LoVo (cell line): ENCODE measurements at places on chromosomes 1 and 21.

GRCh38 chr1:43934101-43934985 is 742 bp downstream of the ARTN start:
- DNase-seq = peak; percentile 55

DNA sequence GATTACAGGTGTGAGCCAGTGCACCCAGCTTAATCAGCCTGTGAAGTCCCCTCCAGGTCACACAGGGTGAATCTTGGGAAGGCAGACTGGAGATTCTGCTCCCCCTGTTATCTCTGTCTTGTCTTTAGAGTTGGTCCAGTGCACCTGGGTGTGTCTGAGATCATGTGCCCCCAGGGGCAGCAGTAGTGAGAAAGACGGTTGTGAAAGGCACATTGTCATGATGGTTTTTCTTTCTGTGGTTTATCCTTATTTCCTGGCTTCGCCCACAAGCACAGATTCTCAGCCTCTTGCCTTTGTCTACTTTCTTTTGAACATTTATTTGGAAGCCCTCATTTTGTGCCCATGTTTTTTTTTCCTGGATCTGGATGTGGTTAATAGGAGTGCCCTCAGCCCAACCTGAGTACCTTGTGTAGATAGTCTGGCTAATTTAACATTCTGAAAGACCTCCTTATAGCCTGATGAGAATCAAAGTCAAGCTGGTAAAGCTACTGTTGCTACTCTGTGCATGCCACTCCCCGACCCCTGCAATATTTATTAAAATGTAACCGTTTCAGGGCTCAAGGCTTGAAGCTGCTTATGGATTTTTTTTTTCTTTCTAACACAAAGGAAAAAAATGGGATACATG is 23.7 kb downstream of the UCK2 start:
- no peak for DNase-seq

DNA sequence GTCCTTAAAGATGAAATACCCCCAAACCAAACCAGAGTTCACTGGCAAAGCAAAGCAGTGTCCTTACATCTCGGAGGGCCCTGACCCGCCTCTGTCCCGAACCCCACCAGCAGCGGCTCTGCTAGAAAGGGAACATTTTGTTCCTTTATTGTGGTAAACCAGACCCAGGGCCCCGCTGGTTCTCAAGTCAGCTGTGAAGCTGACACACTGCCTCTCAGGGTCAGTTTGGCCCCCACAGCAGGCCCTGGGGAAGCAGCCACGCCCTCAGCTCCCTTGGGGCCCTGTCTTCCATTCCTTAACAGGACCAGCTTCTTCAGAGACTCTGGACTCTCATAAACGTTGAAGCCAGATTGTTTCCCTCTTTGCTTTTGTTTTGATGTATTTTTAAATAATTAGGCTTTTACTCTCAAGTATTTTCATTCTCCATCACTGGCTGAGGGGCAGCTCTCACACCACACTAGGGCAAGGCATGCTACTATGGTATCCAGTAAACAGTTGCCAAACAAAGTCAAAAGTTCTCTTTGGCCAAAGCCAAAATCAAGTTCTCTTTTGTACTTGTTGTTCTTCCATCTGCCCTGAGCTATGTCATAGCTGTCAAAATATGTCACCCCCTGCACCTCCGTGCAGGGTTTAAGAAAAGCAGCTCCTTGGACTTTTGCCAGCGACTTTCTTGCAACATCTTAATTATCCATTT is 61.1 kb upstream of the ANGPTL1 start:
- DNase-seq = no peak

DNA sequence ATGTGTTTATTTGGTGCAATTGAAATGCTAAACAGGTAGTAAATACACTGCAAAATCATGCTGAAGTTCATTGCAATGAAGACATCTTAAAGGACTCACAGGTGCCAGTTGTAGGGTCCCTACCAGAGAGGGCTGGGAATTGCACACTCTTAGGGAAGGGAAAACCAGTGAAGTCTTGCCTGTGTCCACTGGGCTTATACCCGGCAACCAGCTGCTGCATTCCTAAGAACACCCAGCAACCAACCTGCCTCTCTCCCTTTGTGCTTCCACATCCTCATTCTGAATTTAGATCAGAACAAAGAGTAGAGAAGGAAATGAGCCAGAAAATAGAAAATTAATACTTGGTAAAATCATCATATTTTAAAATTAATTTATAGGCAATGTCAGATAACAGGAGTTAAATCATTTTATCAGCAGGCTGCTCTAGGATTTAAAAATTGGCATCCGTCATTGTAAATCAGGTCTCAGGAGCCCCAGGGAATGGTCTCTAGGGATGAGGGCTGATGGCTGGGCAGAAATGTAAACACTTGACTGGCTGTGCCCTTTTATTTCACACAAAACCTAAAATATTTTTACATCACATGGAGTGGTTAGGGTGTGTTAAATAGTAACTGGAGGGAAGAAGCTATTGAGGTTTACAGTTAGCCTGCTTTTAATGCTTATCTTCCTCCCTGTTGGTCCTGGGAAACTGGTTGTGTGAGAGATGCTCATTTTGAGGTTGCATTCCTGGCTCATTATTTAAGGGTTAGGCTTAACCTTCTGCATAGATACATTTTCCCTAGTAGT is 31.3 kb downstream of the PTGFRN start:
- no peak for DNase-seq

GRCh38 chr1:81406292-81406999 is 394.3 kb upstream of the ADGRL2 start:
- no peak for DNase-seq

GRCh38 chr1:29541631-29542030 is 305.3 kb downstream of the PTPRU start:
- DNase-seq = no peak

- no peak for DNase-seq
Measured at GRCh38 chr1:153742411-153743142, 14.7 kb downstream of the INTS3 start.

GRCh38 chr1:229280921-229281320 is 10.0 kb downstream of the RAB4A start:
- DNase-seq = peak; percentile 24

- DNase-seq = no peak
Measured at GRCh38 chr1:147600119-147601111, 59.1 kb downstream of the BCL9 start.

GRCh38 chr1:207872621-207873020 is 38.3 kb downstream of the CD34 start:
- no peak for DNase-seq

GRCh38 chr1:206863266-206863665 is 2.2 kb upstream of the IL20 start:
- no peak for DNase-seq

DNA sequence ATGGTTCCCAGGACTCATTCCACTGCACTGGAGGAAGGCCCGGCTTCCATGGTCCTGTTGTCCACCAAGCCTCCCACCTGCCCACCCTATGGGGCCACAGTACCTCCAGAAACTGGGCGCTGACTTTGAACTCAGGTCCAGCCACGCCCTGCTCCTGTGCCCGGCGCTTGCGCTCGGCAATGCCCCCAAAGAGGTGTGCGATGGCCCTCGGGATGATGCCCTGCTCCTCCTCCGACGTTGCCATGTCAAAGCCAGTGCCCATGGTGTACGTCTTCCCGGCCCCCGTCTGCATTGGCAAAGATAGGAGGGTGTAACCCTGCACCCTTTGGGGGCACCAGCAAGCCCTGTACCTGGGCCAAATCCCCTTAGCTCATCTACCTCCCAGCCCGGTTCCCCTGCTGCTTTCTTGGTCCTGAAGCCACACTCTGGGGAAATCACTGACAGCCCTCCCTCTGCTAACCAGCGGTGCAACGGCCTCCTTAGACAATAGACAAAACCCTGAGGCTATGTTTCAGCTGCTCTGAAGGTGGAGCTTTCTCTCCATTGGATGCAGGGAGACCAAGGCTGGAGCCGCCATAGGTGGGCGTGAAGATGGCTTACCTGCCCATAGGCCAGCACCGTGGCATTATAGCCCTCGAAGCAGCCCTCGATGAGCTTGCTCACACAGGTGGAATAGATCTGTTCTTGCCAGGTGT is 14.7 kb downstream of the KIF21B start:
- DNase-seq = no peak

- no peak for DNase-seq
Measured at GRCh38 chr1:108521990-108522393, 37.9 kb upstream of the EEIG2 start.

GRCh38 chr1:90957497-90957896 is 64.3 kb downstream of the ZNF644 start:
- no peak for DNase-seq

- no peak for DNase-seq
Measured at GRCh38 chr1:12032161-12032621, 12.9 kb downstream of the MIIP start.

GRCh38 chr1:18109058-18109755 is 1.6 kb downstream of the IGSF21 start:
- no peak for DNase-seq

- DNase-seq = no peak
Measured at GRCh38 chr1:14826172-14826636, 227.7 kb downstream of the KAZN start.

- DNase-seq = no peak
Measured at GRCh38 chr1:178938959-178939317, 68.1 kb upstream of the ANGPTL1 start.

- no peak for DNase-seq
Measured at GRCh38 chr1:179816196-179816960, 61.2 kb downstream of the TOR1AIP2 start.

- DNase-seq = no peak
Measured at GRCh38 chr21:28152732-28153131, 839.9 kb downstream of the LTN1 start.

DNA sequence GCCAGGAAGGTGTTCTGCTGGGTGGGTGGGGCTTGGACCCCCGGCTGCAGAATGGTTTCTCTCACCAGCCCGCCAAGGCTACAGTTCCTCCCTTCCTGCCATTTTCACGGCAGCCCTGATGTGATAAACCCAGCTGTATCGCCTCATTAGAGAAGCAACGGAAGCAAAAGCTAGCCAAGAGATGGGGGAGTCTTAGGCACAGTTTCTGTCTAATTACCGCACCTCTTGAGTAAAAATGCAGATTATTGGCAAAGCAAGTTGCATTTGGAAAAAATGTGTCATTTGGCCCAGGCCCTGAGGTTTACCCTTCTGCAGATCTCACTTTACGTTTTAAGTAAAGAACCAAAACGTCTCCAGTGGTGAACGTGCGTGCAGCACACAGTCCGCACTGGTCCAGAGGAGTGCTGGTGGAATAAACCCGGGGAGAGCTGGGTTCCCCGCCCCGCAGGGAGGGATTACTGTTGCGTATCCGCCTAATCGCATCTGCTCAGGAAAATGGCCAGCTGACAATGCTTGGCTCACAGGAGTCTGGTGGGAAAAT is 109.9 kb downstream of the GALNT2 start:
- DNase-seq = no peak

GRCh38 chr1:27973771-27974416 is 14.1 kb downstream of the XKR8 start:
- DNase-seq = no peak

- no peak for DNase-seq
Measured at GRCh38 chr1:8447616-8448150, 129.8 kb downstream of the SLC45A1 start.

DNA sequence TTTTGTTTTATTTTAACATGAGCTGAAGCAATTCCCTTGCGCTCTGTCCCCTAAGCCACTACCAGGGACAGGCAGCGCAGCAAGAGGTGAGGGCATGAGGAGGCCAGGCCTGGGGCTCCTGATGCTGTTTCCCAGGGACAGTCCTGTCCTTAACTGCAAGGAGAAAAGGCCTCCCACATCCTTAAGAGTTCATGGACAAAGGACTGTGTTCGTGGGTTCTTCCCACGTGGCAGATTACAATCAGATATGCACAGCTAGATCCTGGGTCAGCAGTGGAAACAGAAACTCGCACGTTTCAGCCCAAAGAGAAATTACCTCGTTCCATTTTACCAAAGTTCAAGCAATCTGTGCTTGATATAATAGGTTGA is 85.8 kb downstream of the MIS18A start:
- no peak for DNase-seq

- DNase-seq = peak; percentile 55
Measured at GRCh38 chr1:19430121-19431068, 54.9 kb downstream of the CAPZB start.

GRCh38 chr21:29914326-29914725 is 25.5 kb downstream of the GRIK1 start:
- no peak for DNase-seq

- DNase-seq = no peak
Measured at GRCh38 chr21:43702785-43703034, 16.2 kb upstream of the PDXK start.

- no peak for DNase-seq
Measured at GRCh38 chr1:112272101-112272772, 123.8 kb upstream of the CTTNBP2NL start.

DNA sequence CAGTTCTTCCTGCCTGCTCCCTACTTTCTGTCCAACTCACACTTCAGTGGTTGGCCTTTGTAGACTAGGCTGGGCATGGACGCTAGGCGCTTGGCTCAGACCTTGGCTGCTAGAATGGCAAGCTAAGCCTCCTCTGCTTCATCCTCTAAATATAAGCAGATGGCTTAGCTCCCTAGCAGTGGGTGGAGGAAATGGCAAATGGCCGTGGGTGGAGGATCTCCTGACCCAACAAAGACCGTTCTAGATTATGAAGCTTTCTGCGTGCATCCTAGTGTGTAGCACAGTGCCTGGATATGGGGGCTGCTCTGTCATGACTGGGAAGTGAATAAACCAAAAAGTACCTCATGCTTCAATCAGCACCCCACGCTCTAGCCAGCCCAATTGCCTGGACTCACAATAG is 10.4 kb upstream of the ETV3L start:
- no peak for DNase-seq

- no peak for DNase-seq
Measured at GRCh38 chr21:44433791-44434567, 21.3 kb upstream of the LRRC3 start.

DNA sequence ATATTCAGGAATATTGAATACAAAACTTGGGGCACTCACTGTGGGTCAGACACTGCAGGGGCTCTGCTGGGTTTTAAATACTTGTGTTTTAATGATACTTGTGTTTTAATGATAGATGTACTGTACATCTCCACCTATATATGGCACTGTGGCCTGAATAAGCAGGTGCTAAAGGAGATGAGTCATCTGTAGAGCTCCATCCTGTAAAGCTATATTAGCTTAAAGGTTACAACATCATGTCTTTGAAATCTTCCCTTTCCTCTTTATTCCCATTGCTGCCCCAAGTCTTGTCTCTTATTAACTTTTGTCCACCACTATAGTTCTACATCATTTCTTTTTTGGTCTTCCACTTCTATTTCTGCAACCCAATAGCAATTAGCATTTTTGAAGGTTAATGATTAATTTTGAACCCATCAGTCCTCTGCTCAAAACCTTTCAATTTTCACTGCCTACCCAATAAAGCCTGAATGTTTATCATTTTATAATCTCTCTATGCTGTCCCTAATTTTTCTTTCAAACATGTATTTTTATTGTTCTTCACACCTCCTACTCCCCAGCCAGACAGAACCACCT is 113.3 kb upstream of the PTGFR start:
- no peak for DNase-seq

DNA sequence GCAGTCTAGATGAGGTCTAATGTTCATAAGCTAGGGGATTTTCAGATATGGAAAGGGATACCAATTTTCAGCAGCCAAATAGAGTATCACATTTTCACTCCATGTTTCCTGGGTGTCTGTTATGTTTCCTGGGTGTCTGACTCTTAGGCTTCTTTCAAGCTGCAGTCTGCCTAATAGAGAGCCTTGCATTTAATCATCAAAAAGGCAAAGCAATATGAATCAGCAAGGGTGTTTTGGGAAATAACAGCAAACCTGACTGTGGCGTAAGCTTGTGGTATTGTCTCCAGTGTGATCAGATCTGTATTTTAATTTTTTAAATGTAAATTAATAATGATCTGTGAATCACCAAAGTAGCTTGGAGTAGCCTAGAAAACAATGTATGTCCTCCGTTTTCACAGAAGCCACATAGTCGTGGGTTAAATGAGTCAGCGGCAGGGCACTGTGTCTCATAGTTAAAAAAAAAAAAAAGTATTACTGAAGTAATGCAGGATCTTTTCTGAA is 10.4 kb downstream of the LGALS8 start:
- no peak for DNase-seq
